ENCODE measurements at places on chromosomes 7 and 10.

DNA sequence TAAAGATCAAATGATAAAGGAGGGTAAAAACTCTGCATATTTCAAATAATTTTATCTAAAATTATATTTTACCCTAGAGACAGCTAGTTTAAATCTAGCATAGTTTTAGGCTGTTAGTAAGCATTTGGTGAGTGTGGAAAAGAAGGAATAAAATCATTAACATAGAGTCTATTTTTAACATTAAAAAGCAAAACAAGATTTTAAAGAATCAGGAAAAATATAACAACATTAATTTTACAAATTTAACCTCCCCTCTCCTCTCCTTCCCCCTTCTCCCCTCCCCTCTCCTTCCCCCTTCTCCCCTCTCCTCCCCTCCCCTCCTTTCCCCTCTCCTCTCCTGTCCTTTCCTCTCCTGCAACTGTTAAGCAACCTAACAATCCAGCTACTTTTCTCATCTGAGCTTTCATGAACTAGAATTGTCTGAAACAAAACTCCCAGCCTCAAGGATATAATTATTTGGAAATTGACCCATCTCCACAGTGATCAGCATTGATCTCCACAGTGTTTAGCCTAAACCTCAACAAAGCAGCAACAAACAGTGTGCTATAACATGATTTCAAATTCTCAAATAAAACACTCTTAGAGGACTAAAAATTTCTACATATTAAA, 293.2 kb downstream of the PPP1R3A start:
- DNase-seq, result no peak

DNA sequence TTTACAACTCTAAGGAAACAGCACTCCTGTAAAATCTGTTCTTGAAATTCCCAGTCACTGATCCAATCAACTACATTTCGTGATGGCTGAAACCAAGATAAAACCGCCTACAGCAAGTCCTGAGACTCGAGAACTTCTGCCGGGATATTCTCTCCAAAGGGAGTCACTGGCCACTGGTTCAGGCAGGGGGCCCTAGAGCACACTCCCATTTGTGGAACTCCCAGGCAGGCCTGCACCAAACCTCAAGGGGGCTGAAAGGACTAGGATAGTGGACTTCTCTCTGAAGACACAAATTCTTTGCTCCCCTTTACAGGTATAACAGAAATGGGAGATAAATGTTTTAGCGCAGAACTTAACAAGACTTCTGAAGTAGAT, 16.3 kb downstream of the CYTH3 start:
- no peak for DNase-seq

GRCh38 chr10:58178811-58179210, 88.9 kb downstream of the IPMK start:
- DNase-seq, result no peak

GRCh38 chr7:29005829-29006228, 47.7 kb upstream of the TRIL start:
- no peak for DNase-seq

- DNase-seq, result no peak
These were observed 397.5 kb upstream of the GALNT17 start for GRCh38 chr7:70734411-70734810.

- DNase-seq, result no peak
These were observed 16.7 kb upstream of the SYPL1 start for GRCh38 chr7:106128836-106129235.
